GOT3 (cell line): ENCODE measurements at places on chromosomes 6 and 20.

DNA sequence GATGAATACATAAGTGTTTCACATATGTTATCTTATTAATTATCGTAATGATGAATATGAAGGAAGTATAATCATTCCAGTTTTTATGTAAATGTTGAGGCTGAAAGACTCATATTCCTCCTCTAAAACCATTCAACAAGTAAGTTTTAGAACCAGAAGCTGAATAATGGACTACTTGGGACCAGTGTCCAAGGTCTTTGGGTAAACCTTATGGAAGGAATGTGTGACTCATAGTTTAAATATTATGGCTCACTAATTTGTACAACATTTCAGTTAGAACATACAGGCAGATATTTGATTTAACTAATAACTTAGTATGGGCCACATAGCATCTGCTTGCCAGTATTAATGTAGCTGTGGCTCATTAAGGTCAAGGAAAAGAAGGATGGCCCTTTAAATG lies 209.6 kb downstream of the TFAP2B start:
- DNase-seq = no peak

- DNase-seq = no peak
Observed at GRCh38 chr6:87483929-87484328, 11.2 kb downstream of the SLC35A1 start.

DNA sequence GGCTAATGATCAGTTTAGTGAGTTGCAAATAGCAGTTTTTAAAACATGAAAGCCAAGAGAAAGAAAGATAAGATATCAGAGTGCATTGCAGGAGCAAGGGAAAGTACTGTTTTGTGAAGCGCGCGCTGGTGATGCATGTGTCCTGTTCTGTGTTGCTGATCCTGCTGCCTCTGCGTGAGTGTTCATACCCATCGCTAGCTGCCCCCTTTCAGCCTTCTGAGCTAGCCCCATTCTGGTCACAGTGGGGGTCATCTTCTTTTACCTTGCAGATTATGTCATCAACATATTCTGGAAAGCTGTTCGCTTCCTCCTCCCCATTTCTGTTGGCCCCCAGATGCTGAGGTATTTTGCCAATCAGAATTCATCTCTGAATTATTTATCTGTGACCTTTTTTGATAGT lies 1.9 kb downstream of the MRAP2 start:
- DNase-seq = no peak

GRCh38 chr6:67757465-67758033 lies 877.5 kb upstream of the ADGRB3 start:
- DNase-seq = no peak

DNA sequence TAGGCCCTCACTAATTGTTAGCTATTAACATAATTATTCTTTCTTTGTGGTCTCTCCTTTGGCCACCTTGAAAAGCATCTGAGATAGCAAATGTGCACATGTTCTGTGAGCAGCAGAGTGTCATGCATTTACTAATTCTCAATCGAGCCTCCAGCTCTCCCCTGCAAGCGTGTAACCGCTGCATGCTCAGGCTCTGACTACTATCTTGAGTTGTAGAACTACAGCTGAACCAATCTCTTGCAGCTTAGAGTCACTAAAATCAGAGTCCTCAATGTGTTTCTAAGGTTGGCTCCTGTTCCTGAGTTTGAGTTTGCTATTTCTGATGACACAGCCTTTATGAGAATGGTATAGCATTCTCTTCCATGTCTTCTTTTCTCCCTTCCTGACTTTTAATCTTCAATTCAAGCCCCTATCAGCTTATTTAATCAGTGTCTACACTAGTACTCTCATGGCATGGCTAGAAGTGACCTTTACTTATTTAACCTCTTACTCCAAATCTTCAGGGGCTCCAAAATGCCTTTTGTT lies 65.5 kb downstream of the PPP1R3G start:
- no peak for DNase-seq

DNA sequence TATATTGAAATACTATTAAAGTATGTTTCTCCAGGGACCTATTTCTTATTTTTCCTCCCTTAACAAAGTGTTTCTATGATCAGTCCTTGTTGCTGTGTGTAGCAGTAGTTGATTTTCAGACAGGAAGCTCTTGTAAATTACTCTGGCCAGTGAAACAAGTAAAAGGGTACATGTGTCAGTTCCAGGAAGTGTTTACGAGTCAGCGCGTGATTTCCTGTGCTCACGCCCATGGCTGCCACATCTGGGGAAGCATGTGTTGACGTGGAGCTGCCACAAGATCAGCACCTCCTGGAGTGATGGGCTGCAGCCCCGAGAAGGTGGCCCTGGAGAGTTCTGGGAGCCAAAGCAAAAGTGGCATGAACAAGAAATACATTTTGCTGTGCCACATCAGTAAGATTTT lies 38.6 kb upstream of the GGTLC1 start:
- DNase-seq = no peak

DNA sequence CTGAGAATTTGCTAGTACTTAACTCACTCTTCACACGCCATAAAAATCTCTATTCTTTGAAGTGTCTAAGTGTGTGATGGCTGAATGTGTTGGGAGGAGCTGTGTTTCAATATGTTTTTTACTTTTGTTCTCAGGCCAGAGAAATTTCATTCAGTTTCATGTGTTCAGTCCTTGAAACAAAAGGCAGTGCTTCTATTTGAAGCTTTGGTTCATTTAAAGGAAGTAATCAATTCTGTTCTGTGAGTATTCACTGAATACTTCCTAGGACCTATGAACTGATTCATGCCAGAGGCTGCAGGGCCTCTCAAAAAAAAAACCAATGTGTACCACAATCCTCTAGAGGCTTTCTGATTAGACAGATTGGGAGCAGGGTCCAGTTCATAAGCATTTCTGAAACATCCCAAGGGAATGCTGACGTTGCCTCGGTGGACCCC lies 12.4 kb upstream of the F13A1 start:
- DNase-seq = no peak

- no peak for DNase-seq
Observed at GRCh38 chr6:32983964-32984621, 15.7 kb downstream of the BRD2 start.

- no peak for DNase-seq
Observed at GRCh38 chr6:165843121-165843520, 180.1 kb upstream of the PDE10A start.

- DNase-seq = no peak
Observed at GRCh38 chr6:155890409-155890808, 434.8 kb upstream of the NOX3 start.

DNA sequence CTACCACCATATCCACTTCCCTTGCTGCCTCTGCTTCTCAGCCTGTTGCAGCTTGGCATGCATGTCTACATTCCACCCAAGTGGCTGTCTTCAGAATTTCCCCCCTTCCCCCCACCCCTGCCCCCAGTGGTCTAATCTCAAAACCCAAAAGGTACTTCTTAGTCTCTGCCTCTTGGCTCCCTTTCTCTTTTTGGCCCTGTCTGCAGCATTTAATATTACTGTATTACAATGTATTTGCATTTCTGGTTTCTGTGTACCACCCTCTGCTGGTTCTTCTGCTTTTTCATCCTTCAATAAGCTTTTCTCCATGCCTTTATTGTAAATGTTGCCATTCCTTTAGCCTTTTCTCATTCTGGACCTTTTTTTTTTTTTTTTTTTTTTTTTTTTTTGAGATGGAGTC lies 43.0 kb downstream of the RPRD1B start:
- DNase-seq = no peak

GRCh38 chr6:13006578-13007300 lies 290.2 kb downstream of the PHACTR1 start:
- DNase-seq = no peak

GRCh38 chr20:59571551-59572314 lies 32.6 kb upstream of the PHACTR3 start:
- peak; percentile 27 for DNase-seq

GRCh38 chr6:108914235-108915022 lies 66.2 kb downstream of the ARMC2 start:
- DNase-seq = no peak

- no peak for DNase-seq
Observed at GRCh38 chr6:3869284-3869631, 20.1 kb downstream of the FAM50B start.

DNA sequence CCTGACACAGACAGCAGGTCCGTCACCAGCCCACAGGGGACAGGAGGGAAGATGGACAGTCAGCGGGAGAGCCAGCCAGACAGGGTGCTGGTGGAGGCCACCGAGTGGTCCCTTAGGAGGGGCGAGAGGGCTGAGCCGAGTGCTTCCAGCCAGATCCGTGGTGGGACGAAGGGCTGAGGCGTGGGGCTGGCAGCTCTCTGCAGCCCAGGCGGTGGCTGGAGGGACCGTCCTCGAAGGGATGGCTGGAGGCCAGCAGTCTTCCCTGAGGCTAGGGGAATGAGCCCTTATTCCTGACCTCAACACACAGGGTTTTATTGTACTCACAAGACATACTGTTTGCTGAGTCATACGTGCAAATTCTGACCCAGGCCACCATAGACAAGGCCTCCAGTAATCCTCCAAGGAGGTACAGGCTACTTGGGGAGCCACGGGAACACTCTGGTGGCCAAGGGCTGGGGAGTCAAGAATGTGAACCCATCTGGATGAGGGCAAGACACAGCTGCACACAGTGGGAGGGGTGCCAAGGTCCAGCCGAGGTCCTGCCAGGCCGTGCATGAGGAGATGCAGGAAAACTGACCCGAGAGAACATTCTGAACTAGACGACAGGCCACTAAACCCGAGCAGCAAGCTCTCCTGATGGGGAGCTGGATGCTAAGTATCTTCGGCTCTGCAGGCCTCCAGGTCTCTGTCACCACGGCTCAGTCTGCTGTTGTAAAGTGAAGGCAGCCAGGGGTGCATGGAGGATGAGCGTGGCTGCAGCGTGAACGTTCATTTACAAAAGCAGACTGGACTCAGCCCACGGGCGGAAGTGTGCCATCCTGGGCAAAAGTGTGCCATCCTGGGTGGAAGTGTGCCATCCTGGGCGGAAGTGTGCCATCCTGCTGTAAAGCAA lies 242.5 kb downstream of the TTLL2 start:
- DNase-seq = no peak

GRCh38 chr6:80404889-80405288 lies 298.4 kb downstream of the BCKDHB start:
- no peak for DNase-seq

- no peak for DNase-seq
Observed at GRCh38 chr20:44018259-44018941, 103.7 kb downstream of the TOX2 start.

DNA sequence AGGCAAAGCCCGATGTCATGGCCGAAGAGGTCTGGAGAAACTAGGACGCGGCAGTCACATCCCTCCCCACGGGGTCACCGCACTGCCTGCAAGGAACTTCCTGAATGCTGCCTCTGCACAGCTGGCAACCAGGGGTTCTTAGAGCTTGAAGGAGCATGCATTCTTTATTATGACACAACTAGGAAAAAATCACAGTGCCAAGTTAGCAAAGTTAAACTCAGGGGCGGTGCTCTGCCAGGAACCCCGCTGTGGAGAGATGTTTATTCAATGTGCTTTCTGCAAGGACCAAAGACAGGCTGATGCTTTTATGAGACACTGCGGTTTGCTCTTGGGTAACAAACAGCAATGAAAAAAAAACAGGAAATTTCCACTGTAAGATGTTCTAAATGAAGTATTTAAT lies 287.3 kb upstream of the FOXQ1 start:
- peak; percentile 11 for DNase-seq

DNA sequence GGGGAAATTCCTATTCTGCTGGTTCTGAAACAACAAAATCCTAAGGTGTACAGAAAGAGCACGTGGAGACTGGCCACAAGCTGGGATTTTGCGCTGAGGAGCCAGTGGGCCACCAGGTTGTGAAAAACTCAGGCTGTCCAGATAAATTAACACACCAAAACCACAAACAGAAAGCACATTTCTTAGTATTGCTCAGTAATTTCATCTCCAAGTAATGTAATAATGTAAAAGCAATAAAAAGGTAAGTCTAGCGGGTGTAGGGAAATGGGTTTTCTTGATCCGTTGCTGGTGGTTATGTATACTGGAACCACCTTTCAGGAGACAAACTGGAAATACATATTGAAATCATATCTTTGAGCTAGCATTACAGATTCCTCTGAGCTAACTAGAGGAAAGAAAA lies 195.6 kb upstream of the CNR1 start:
- no peak for DNase-seq

DNA sequence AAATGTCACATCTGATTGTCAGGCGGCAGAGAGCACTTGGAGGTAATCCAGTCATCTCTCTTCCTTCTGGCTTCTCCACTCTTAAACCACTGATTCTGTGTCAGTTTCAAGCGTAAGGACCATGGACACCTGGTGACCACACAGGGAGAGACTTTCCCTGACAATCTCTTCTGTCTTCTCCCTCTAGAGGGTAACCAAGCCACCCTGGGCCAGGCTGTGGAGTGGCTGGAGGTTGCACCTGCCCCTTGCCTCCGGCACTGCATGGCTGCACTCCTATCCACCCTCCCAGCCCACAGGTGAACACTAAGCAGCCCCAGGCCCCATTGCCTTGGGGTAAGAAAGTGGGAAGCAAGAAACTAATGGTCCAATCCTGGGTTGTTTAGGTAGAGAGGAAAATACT lies 78.7 kb downstream of the BFSP1 start:
- DNase-seq = no peak

DNA sequence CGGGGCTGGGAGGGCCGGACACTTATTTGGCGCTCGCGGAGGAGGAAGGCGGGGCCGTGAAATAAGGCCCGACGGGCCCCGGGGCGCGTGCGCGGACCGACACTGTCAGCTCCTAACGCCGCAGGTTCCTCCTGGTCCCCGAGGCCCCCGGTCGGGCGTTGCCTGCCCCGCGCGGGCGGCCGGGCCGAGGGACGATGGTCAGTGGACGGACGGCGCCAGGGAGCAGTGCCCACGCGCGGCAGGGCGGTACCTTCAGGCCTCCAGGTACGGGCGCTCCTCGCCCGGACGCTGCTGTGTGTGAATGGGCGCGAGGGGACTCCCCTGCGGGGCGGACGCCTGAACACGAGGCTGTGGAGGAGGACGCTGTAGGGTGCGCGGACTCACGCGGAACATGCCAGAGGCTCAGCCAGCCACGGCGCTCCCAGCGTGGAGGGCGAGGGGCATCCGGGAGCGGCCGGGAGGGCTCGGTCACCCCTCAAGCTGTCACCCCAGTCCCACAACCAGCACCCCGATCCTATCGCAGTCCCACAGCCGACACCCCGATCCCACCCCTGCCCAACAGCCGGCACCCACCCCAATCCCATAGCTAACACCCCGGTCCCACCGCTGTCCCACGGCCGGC lies 339 bp upstream of the GMEB2 start:
- DNase-seq = peak; percentile 91

- no peak for DNase-seq
Observed at GRCh38 chr6:115665310-115665709, 395.4 kb downstream of the FRK start.
